ENCODE measurements at places on chromosomes 3 and 15.

DNA sequence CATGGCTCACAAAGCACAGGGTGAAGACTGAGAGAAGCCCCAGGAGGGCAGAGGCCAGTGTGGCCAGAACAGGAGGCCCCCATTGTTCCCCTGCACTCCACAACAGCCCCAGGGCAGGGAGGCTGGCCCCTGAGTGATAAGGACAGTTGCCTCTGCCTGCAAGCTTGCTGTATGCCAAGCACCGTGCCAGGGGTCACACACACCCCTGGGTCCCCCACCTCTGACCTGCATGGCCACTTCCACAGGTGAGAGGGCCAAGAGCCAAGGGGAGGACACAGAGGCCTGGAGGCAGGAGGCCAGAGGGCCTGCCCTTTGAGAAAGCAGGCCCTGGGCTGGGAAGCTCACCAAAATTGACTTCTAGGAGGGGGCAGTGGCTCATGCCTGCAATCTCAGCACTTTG is 23.7 kb downstream of the ATRIP start:
- no peak for DNase-seq

DNA sequence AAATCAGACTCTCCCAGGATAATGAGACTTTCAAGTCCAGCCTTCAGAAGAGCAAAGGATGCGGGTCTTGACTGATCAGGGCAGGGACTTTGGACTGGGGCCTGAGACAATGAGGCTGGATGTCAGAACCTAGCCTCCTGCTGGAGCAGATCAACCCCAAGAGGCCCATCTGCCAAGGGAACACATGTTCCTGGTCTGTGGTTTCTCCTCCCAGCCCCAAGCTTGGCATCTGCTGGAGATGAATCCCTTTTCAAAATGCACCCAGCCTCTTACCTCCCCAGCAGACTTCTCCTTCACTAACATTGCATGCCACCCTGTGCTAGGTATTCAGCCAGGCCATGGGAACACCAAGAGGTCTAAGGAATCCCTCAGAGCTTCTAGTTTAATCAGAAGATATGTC is 43.7 kb upstream of the MFGE8 start:
- no peak for DNase-seq

- DNase-seq, result no peak
Observed at GRCh38 chr15:65937476-65937875, 68.2 kb downstream of the RAB11A start.

DNA sequence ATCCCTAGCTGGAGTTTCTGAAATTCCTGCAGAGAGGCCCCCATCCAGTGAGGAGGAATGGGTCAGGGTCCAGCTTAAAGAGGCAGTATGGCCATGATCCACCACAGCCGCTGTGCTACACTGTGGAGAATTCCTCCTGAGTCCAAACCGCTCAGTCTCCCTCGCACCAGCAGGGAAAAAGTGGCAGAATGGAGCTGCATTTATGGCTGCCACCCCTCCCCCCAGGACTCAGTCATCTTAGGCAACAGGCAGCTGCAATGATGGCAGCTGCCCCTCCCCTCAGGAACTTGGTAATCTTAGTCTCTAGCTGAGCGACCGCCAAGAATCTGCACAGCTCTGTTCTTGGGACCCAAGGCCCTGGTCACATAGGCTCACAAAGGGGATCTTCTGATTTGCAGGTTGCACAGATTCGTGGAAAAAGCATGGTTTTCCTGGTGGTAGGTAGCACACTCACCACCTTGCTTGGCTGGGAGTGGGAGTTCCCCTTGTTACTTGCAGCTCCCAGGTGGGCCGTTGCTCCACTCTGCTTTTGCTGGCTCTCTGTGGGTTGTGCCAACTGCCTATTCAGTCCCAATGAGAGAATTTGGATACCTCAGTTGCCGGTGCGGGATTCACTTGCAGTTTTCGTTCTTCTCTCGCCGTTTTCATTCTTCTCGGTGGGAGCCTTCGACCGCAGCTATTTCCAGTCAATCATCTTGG is 204.1 kb downstream of the STXBP5L start:
- no peak for DNase-seq

GRCh38 chr15:35937380-35937779 is 391.4 kb upstream of the DPH6 start:
- DNase-seq, result no peak

DNA sequence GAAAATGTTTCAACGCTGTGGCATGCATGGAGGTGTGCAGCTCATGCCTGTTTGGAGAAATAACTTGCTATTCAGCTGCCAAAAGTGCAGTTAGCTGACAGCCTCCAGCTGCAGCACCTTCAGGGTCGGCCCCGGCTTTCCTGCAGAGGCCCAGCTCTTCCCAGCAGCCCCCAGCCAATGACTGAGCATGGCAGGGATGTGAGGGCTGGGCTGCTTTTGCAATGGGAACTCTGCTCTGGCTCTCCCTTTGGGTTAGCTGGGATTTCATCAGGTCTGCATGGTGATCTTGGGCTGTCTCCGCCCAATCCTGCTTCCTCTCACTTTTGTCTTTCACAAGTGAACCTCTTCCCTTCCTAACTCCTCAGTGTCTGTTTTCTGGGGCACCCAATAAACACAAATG is 396.6 kb downstream of the EPHB1 start:
- DNase-seq, result no peak

DNA sequence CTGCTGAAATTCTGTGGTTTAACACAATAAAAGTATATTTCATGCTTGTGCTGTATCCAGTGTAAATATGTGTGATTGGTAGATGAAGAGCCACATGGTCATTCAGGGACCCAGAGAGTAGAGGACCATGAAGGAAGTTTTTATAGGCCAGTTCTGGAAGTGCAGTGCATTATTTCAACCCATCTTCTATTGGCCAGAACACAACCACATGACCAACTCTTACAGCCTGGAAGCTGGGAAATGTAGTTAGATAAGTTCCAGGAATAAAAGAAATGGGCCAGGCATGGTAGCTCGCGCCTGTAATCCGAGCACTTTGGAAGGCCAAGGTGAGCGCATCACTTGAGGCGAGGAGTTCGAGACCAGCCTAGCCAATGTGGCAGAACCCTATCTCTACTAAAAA is 21.4 kb upstream of the PRTG start:
- no peak for DNase-seq

- DNase-seq, result no peak
Observed at GRCh38 chr3:38227989-38228388, 37.6 kb upstream of the SLC22A13 start.

GRCh38 chr3:42961633-42962032 is 17.5 kb upstream of the GASK1A start:
- no peak for DNase-seq

GRCh38 chr15:68608206-68608843 is 29.5 kb downstream of the CORO2B start:
- DNase-seq, result no peak

- peak; percentile 33 for DNase-seq
Observed at GRCh38 chr3:100316641-100317069, 17.9 kb upstream of the NIT2 start.

DNA sequence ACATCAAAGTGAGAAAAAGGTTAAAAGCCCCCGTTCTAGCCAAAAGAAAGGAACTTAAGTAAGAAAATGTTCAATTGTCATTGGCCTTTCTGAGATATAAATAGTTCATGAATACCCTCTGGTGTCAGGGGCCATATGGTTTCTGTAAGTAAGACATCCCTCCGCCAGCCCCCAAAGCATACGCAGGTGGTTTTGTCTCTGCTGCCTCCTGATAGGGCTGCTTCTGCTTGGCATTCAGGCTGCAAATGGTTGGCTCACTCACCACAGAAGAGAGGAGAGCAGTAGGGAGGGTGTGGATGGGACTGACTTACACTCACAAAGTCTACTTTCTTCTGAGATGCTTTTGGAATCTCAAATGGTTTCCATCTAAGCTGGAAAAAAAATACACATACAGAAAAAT is 29.8 kb downstream of the HGD start:
- DNase-seq, result no peak

GRCh38 chr15:45744236-45744589 is 109.4 kb downstream of the SQOR start:
- DNase-seq, result no peak

GRCh38 chr3:4078903-4079302 is 224.3 kb upstream of the SETMAR start:
- no peak for DNase-seq

GRCh38 chr3:16606398-16606797 is 1.2 kb upstream of the DAZL start:
- DNase-seq, result no peak

DNA sequence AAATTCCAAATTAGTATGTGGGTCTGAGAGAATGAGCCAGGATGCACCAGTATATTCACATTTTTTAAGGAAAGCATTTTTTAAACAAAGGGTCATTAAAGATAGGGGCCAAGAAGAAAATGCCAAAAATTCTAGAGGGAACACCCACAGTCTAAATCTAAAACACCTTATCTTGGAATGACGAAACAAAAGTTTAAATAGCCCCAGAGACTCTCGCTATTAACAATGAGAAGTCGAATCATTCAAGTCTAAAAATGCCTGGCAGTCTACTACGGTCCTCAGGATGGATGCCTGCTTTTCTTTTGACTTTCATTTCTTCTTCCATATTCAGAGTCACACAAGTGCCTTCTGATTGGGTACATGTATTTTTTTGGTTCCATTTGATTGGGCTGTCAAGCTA is 66.3 kb downstream of the SSUH2 start:
- DNase-seq, result no peak

GRCh38 chr15:89041507-89041906 is 46.7 kb upstream of the ABHD2 start:
- no peak for DNase-seq

DNA sequence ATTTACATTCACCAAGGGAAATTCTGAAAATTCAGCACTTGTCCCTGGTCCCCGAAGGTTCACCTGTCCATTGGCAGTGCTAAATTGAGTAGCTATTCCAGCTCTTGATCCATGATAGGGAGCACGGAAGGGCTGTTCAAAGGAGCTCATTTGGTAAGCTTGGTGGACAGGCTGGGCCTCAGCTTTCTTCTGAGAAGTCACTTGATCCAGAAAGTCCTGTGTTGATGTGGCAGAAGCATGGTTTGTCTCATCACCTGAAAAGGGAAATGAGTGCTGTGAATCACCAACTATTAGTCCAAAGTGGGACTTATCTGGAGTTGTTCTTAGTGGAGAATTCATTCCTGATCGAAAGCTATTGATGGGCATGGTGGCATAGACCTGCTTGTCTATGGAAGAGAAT is 19.9 kb upstream of the SLC12A8 start:
- DNase-seq, result no peak

DNA sequence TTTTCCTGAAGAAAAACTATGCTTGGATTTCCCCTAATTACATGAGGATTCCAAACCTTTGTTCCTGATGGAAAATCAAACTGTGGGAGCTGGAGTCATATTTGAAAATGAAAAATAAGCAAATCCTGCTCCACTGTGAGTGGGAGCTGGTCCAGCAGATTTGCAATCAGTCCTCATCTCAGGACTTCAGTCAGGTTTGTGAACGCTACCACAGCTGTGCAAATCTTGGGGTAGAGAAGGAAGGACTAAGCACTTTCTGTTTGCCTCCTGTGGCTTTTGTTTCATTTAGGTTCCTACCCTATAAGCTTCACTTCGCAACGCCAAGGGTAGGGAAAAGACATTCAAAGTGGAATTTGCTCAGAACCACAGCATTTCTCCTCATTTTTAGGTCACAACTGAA is 238.2 kb downstream of the TUSC7 start:
- no peak for DNase-seq

- DNase-seq, result no peak
Observed at GRCh38 chr3:105656651-105657504, 211.9 kb downstream of the CBLB start.

- no peak for DNase-seq
Observed at GRCh38 chr3:69319652-69320051, 66.2 kb downstream of the FRMD4B start.

- DNase-seq, result no peak
Observed at GRCh38 chr3:195394700-195395099, 48.1 kb downstream of the ACAP2 start.

- DNase-seq, result no peak
Observed at GRCh38 chr15:40680151-40680550, 14.8 kb upstream of the RAD51 start.

DNA sequence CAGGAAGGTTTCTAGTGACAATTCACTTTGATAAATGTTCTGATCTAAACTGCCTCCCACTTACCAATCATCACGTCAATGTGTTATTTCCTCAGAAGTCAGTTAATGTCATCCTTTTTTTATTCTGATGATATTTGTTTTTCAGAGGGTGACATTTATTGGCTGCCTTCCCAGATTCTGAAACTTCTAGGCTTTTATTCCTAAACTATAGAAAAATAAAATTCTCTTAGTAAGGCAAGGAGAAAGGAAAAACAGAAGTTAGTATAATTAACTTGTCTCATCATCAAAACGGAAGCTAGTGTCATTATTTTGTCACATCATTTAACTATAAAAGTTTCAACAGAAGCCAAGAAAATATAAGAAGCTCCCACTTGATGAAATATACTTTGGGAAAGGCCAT is 100.0 kb upstream of the C3orf80 start:
- no peak for DNase-seq

All from RCC 7860 (cell line).